ENCODE measurements at places on chromosomes 16 and 17. TPM values are rescaled to one million over a fixed set of nuclear protein-coding genes. Genes with fewer than 3 reads are reported as not detected.

DNA sequence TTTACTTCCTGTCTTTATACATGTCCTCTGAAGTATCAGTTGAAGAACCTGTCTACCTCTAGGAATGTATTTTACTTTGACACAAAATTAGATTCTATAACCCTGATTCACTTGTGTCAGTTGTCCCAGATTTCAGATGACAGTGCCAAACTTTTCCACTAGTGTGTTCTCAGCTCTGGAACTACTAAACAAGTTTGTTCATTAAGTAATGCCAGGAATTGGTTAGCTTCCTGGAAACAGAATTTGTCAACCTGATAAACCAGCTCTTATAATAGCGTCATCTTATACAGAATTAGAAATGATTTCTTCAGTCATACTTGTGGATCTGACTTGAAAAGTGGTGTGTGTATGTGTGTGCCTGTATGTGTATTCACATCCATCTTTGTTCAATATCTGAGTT, 7.4 kb downstream of the MAP3K3 start:
- no peak for DNase-seq

DNA sequence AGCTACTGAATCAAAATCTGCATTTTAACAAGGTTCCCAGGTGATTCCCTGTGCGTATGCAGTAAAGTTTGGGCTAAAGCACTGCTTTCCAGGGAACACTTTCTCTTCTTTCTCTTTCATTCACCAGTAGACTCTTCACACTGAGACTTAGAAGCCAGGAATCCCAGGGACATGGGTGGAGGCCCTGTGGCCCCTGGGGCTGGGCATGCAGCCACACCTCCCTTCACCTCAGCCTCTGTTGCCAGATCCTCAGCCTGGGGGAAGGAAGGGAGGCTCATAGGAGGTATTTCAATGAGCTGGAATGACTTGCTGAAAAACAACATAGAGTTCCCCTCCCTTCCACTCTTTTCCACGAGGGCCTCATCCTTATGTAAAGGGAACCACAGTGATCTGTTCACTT, 1.2 kb downstream of the G6PC3 start:
- DNase-seq, result no peak

DNA sequence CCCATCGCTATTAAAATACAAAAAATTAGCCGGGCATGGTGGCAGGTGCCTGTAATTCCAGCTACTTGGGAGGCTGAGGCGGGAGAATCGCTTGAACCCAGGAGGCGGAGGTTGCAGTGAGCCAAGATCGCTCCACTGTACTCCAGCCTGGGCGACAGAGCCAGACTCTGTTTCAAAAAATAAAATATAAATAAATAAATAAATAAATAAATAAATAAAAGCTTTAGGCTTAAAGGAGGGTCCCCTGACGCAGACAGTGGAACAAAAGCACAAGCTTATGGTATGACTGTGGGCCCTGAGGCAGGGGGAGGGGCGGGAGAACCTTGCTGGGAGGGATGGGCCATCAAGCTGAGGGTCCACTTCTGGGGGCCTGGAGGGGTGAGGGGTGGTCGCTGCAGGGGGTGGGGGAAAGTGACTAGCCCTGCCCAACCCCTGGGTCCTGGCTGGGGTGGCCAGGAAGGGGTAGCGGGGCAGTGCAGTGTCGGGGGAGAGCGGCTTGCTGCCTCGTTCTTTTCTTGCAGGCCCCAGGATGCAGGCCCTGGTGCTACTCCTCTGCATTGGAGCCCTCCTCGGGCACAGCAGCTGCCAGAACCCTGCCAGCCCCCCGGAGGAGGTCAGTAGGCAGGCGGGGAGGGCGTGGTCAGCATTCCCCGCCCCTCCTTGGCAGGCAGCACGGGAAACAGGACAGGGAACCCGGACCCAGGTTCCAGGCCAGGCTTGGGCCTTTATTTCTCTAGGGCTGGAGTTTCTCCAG, 4.7 kb downstream of the SERPINF1 start:
- no peak for DNase-seq

DNA sequence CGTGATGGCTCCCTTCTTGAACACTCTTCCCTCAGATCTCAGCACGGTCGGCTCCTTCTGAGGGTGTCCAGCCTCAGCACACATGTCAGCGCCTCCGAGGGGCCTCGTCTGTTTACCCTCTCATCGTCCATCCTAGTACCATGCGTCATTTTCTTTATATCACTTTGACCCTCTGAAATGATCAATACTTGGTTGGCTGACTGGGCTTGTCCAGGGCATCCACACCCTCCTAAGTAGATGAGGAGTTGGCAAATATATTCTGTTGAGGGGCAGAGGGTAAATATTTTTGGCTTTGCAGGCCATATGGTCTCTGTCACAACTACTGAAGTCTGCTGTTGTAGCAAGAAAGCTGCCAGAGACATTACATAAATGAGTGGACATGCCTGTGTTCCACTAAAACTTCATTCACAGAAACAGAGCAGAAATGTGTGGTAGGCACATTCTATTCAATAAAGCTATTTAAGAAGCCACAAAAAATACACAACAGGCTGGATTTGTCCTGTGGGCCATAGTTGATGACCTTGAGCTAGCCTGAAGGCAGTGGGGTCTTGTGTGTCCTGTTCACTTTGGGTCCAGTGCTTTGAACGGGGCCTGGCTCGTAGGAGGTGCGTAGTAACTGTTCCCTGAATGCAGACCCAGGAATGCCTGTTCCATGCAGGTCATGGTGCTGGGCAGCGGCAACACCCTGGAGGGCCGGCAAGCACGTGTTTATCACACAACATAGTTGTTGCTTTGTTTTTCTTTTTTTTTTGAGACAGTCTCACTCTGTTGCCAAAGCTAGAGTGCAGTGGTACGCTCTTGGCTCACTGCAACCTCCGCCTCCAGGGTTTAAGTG, 185.8 kb downstream of the SNX29 start:
- no peak for DNase-seq

DNA sequence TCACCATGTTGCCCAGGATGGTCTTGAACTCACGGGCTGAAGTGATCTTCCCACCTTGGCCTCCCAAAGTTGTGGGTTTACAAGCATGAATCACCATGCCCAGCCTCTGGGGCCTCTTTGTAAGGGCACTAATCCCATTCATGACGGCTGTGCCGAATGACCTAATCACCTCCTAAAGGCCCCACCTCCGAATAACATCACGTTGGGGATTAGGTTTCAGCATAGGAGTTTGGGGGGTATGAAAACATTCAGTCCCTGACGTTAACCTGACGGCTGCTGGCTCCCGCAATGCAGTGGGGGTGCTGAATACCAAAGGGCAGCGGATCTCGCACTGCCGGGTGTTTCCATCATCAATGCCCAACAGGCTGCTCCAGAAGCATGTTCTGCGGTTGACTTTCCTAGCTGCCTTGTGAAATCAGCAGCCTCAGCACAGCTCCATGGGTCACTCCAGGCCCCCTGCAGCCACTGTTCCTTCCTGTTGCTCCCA, 120.8 kb upstream of the SEC14L1 start:
- no peak for DNase-seq

GRCh38 chr16:567373-568256, 810 bp downstream of the NHLRC4 start:
- DNase-seq, result no peak

DNA sequence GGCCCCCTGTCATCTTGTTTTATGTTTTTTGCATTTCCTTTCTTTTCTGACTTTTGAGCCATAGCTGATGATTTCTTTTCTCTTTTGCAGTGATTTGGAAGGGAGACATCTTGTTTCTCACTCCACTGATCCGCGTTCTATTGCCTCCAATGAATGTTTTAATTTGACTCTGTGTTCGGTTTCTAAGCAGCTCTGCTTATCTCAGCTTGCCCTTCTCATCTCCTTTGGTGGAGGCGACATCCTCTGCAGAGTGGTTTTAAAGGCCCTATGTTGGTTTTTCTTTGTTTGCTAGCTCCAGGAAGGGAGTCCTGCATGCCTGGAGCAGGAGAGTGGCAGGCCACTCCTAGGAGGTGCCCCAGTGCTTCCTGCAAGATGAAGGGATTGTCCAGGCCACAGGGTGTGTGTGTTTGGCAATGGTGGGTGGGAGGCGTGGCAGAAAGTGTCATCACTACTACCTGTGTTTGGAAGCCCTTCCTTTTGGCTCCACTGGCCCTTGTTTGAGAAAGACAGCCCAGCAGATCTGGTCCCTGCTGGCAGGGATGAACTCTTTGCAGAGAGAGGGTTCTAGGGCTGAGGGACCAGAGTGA, 13.6 kb downstream of the SMPD3 start:
- DNase-seq, result no peak

GRCh38 chr17:49766918-49767530, 3.1 kb upstream of the FAM117A start:
- DNase-seq, result no peak

- DNase-seq, result no peak
These were observed 10.3 kb downstream of the ZNF18 start for GRCh38 chr17:11986942-11987329.

Gene PAQR4
- 42.4 TPM for total RNA-seq

Gene SLC52A1
- total RNA-seq, result 1.4 TPM

Gene MAF
- 8.8 TPM for total RNA-seq
